IPS-NIHi11 (cell line): ENCODE measurements at places on chromosomes 5 and 9.

GRCh38 chr5:102959055-102959454 is 160.9 kb downstream of the GIN1 start:
- DNase-seq, result no peak

GRCh38 chr5:128966375-128966774 is 1.1 kb downstream of the SLC27A6 start:
- no peak for DNase-seq

DNA sequence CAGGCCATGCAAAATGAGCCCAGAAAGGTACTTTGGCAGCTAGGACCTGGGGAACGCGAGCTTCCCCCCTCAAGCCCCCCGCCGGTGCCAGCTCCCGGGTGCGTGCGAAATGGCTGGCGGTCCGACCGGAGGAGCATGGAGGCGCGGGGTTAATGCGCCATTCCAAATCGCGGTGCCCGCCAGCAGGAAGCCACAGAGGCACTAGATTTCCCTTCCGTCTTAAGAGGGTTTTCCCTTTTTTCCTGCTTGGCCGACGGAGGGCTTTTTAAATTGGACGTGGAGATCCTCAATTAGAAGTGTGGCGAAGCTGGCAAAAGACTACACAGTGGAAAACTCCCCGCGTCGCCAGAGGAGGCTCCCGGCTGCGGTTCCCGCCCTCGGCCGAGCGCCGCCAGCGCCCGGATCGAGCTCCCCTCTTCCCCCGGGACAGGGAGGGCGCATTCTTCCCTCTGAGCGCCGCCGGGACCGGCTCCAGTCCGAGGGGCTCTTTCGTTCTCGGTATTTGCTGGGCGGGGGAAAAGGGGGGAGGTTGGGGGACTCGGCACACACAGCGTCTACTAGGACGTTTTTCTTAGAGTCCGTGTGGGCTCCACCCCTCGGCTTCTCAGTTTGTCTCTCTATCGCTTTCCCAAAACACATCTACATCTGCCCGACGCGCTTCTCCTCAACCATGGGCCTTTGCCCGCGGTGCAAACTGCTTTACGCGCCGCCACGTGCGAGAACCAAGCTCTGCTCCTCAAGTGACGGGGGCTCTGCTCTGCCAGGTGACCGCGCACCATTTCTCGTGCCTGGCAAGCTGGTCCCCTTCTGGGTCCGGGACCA is 3.0 kb downstream of the GDNF start:
- DNase-seq, result peak; percentile 59

GRCh38 chr9:86672966-86673365 is 274.3 kb downstream of the GAS1 start:
- no peak for DNase-seq

DNA sequence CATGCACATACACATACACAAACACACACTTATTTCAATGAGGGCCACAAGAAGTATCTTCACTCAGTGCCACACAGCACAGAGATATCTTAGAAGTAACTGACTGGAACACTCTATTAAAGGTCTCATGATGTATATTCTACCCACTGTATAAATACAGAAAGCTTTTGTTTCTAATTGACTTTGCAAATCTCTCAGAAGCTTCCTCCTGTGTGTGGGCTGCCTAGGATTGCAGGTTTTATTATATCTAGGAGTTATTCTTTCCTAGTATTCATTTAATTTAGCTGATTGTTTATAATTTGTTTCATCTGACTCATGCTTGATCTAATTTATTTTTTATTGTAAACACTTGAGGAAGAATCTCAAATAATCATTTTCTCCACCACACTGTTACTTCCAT is 262.4 kb upstream of the ACTBL2 start:
- DNase-seq, result no peak

DNA sequence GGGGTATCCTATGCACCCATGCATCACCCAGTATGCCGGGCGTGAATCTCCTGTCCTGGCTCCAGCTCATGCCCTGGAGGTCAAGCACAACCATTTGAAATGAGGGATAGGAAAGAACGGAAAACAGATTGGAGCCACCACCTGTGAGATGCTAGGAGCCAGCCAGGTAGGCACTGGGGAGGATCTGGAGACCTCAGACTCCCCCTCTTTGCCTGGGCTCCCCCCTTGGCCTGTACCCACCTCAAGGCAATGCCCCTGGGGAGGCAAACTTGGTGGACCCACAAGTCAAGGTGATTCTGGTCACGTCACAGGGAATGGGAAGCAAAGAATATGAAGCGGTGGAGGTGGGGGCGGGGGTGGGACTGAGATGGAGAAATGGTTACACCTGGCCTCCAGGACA is 92.6 kb downstream of the PAX5 start:
- DNase-seq, result no peak

GRCh38 chr9:27726244-27727081 is 153.2 kb upstream of the C9orf72 start:
- DNase-seq, result peak; percentile 55

DNA sequence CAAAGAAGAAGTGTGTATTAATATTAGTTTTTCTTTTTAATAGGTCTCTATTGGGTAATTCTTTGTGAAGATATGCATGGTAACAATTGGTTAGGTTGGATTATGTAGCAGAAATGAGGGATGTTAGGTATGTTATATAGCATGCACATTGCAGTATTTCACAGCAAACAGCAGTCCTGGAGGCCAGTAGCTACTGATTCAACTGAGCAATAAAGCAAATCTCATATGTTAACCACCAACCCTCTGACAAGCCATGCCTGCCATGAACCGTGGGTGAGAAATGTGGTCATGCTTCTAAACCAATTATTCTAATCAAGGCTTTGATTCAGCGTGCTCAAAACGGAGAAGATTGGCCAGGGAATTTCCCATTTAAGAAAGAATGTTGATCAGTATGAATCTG is 313.0 kb upstream of the CDH6 start:
- DNase-seq, result no peak
